Breast epithelium (tissue), 4 donors: ENCODE measurements at places on chromosomes 11 and 22. TPM values are rescaled to one million over a fixed set of nuclear protein-coding genes. Genes with fewer than 3 reads are reported as not detected.

- H3K4me3 ChIP-seq = no peak overlapping the region
- no peak for DNase-seq
- H3K27ac ChIP-seq = peak overlapping the region; percentile 8
- peaks cover 15% of the 10 kb centered on the region for H3K4me1 ChIP-seq
These were observed 4.3 kb downstream of the POLD4 start for GRCh38 chr11:67349036-67349435.

DNA sequence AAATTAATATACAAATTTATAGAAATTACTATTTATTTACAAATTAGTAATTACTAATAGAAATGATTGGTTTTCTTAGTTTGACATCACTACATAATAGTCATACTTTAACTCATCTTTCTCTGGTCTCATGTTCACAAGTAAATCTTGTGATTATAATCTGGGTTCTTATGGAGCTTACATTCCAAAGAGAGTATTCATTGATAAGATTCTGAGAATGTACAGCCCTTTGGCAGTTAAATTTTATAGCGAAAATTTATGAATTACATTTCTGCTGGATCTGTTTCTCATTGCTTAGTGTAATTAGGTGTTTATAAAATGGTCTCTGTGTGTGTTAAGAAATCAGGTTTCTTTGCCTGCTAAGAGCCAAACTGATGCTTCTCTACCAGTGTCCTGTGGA lies 175.2 kb downstream of the TMEM135 start:
- H3K36me3 ChIP-seq = no peaks in the 10 kb centered on the region
- no peaks in the 10 kb centered on the region for H3K4me1 ChIP-seq
- H3K4me3 ChIP-seq = no peak overlapping the region
- H3K27me3 ChIP-seq = no peaks in the 10 kb centered on the region
- H3K27ac ChIP-seq = no peak overlapping the region
- no peak for DNase-seq

- H3K36me3 ChIP-seq = no peaks in the 10 kb centered on the region
- H3K27me3 ChIP-seq = no peaks in the 10 kb centered on the region
- H3K4me3 ChIP-seq = no peak overlapping the region
- no peak for DNase-seq
- no peaks in the 10 kb centered on the region for H3K4me1 ChIP-seq
- H3K27ac ChIP-seq = peak overlapping the region; percentile 52
These were observed 562.3 kb downstream of the NTM start for GRCh38 chr11:131932584-131933325.

DNA sequence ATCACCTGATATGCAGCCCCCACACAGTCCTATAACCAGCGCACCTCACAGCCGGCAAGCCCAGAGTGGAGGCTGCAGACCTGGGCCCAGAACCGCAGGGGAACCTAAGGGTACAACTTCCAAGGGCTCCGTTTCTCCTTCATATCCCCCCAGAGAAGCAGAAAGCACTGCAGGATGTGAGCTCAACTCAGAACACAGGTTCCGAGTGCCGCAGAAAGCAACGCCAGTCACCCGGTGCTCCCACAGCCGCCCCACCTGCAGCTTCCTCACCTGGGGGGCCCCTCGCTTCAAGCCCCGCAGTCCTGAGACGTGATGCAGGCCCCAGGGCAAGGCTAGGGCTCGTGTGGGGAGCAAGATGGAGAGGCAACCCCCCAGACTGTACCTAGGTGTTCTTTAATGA lies 2.5 kb downstream of the TSSK2 start:
- H3K27ac ChIP-seq = no peak overlapping the region
- peaks cover 13% of the 10 kb centered on the region for H3K36me3 ChIP-seq
- H3K27me3 ChIP-seq = no peaks in the 10 kb centered on the region
- H3K4me1 ChIP-seq = no peaks in the 10 kb centered on the region

DNA sequence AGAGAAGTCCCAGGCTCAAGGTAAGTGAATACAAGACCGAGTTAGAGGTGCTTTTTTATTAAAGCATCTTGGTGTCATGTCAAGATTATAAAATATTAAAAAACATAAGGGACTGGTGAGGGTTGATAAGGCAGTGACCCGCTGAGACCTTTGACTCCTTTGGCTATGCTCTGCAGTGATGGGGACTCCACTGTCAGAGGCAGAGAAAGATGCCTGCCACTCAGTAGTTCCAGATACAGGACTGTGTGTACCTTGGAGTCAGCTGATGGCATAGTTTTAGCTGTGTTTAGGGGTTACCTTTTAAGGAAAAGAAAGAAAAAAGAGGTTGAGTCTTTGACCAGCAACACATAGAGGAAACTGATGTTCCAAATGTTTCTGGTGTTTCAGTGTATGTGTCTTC lies 40.8 kb downstream of the SHISA8 start:
- no peaks in the 10 kb centered on the region for H3K36me3 ChIP-seq
- H3K4me3 ChIP-seq = no peak overlapping the region
- H3K27ac ChIP-seq = no peak overlapping the region
- no peak for DNase-seq
- no peaks in the 10 kb centered on the region for H3K27me3 ChIP-seq
- H3K4me1 ChIP-seq = no peaks in the 10 kb centered on the region

DNA sequence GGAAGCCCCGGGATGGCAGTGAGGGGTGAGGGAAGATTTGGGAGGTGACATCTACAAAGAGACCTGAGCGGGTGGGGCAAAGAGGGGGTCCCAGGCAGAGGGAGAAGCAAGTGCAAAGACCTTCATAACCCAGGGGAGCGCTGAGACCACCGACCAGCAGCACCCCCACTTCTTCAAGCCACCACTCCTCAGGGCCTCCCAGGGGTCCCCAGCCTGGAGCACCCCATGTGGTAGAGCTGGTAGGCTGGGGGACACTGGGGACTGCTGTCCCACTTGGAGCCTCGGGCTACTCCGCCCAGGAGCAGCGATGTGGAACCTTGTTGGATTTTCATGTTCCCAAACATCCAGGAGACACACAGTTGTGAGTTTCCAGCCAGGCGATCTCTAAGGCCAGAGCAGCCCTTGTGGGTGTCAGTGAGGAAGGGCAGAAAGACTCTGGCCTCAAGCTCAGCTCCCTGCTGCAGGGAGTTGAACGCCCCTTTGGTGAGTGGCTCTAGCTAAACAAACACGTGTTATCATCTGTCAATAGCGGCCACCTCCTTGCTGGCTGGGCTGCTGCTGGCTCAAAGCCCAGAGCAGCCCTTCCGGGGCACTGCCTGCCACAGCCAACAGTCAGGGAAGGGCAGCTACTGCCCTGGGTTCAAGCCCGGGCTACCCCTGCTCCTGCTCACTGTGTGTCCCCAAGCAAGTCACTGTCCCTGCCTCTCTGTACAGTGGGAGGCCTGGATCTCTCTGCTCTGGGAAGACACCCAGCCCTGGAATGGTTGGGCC lies 25.7 kb upstream of the CHKA start:
- H3K27ac ChIP-seq = peak overlapping the region; percentile 89
- H3K27me3 ChIP-seq = no peaks in the 10 kb centered on the region
- no peak overlapping the region for H3K4me3 ChIP-seq
- DNase-seq = no peak
- no peaks in the 10 kb centered on the region for H3K36me3 ChIP-seq

The MS4A4A gene
- 174 TPM for total RNA-seq

The PLAAT4 gene
- total RNA-seq = 13.9 TPM

GRCh38 chr11:23585416-23586104 lies 725.3 kb upstream of the CCDC179 start:
- H3K36me3 ChIP-seq = no peaks in the 10 kb centered on the region
- no peak overlapping the region for H3K4me3 ChIP-seq

DNA sequence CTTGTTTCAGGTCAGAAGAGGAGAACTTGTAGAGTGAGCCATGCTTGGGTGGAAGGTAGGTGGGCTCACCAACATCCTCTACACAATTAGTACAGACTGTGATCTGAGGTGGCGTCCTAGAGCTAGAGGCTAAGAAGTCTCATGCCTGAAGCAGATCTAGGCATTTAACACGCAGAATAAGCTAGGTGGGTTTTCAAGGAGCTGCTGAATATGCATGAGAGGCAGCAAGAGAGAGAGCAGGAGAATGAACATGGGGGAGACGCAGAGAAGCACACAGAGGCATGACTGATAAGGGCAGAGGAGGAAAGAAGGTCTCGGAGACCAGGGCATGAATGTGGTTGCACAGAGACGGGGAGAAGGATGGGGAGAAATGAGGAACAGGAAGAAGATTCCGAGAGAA lies 36.8 kb upstream of the JAM3 start:
- no peaks in the 10 kb centered on the region for H3K4me1 ChIP-seq
- H3K27ac ChIP-seq = no peak overlapping the region
- no peak overlapping the region for H3K4me3 ChIP-seq
- peaks cover 3% of the 10 kb centered on the region for H3K27me3 ChIP-seq
- no peak for DNase-seq

- H3K4me1 ChIP-seq = peaks cover 7% of the 10 kb centered on the region
- no peaks in the 10 kb centered on the region for H3K36me3 ChIP-seq
- H3K27me3 ChIP-seq = no peaks in the 10 kb centered on the region
- DNase-seq = no peak
These were observed 21.6 kb upstream of the ADORA2A start for GRCh38 chr22:24405631-24406321.

The POU2AF3 gene
- total RNA-seq = 1.4 TPM

The CAVIN3 gene
- total RNA-seq = 53.1 TPM

The MYOD1 gene
- total RNA-seq = not detected

- H3K4me3 ChIP-seq = no peak overlapping the region
- no peak for DNase-seq
- H3K4me1 ChIP-seq = no peaks in the 10 kb centered on the region
- no peaks in the 10 kb centered on the region for H3K36me3 ChIP-seq
These were observed 62.0 kb upstream of the NECTIN1 start for GRCh38 chr11:119791047-119791446.

The SNX32 gene
- total RNA-seq = 0.15 TPM

- H3K4me1 ChIP-seq = no peaks in the 10 kb centered on the region
- no peaks in the 10 kb centered on the region for H3K36me3 ChIP-seq
- H3K27ac ChIP-seq = no peak overlapping the region
- no peak for DNase-seq
These were observed 2.9 kb downstream of the PIDD1 start for GRCh38 chr11:802018-802617.

DNA sequence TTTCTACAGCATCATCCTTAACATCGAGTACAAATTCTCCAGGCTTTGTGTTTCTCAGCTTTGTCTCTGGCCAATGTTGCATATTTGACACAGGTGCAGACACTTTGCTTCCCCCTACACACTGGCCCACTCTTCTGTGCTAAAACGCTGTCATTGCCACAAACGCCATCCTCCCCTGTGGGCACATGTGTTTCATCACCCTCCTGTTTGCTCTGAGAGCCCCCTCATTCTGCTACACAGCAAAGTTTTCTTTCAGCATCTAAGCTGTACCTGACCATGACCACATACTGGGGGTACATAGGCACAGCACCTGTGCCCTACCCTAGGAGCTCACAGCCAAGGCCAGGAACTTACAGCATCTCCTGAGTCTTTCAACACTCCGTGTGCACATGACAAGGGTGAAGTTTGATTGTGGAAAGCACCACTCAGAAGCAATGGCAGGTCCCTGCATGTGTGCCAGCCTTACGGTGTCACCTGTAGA lies 7.9 kb upstream of the IGLL5 start:
- H3K4me3 ChIP-seq = no peak overlapping the region
- H3K27me3 ChIP-seq = no peaks in the 10 kb centered on the region
- no peaks in the 10 kb centered on the region for H3K36me3 ChIP-seq
- H3K4me1 ChIP-seq = no peaks in the 10 kb centered on the region

DNA sequence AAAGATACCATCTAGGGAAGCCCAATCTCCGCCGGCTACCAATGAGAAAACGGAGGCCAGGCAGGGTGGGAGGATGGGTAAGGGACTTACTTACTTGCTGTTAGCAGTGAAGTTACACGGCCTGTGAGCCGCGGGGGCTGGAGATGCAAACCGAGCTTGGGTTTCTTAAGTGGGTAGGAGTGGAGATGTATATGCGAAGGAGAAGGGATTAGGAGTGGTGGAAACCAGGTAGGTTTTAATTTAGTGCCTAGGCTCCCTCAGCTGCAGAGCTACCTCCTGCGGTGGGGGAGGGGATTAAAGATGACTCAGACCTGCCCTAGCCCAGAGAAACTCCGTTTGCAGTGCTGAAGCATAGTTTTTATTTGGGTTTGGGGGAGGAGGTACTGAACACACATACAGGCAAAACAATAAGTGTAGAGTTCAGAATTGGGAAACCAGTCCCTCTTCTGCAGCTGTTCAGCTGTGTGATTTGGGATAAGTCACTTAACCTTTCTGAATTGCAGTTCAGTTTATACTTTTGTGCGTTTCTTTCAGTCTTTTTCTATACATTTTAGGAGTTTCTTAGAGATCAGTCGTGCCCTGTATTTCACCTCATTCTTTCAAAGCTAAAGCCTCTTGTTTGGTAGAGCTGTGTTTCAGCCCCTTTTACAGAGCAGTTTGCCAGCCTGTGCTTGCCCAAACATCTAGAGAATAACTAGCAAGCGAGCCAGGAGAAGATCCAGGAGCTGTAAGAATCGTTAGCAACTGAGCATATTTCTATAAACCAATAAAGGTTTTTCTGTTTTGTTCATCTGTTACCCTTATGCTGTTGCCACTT lies 596 bp upstream of the TNRC6B start:
- no peaks in the 10 kb centered on the region for H3K27me3 ChIP-seq
- peak overlapping the region; percentile 72 for H3K27ac ChIP-seq
- H3K36me3 ChIP-seq = no peaks in the 10 kb centered on the region

DNA sequence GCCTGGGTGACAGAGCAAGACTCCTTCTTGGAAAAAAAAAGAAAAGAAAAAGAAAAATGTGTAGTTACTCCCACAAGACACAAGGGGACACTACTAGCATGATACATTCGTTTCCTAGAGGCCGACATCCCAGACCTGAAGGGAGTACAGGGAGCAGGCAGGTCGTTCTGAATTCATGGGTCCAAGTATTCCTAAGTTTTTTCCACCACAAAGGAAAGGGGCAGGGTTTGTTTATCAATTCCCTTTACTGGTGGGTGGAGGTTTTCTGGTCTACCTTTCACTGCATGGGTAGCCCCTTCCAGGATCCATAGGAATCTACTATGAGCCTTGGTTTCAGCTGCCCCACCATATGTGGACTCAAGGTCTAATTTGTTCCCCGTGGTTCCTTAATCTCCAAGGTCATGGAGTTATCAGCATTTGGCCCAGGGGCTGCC lies 11.8 kb downstream of the TIGD3 start:
- H3K27ac ChIP-seq = no peak overlapping the region
- no peaks in the 10 kb centered on the region for H3K36me3 ChIP-seq
- no peaks in the 10 kb centered on the region for H3K4me1 ChIP-seq
- DNase-seq = peak; percentile 41
- no peaks in the 10 kb centered on the region for H3K27me3 ChIP-seq

DNA sequence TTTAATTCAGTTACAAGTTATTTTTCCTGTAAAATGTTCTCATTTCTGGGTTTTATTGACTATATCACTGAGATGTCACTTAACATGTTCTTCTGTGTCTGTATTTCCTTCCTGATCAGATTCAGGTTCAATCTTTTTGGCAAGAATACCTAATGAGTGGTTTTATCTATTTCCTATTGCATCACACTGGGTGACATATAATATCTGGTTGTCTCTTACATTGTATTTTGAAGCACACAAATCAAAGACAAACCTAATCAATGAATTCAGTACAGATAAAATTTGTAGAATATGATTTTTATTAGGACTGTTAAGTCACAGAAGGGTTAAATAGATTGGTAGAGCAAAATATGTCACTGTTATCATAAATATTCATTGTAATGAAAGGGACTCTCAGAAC lies 60.4 kb downstream of the BCL2L13 start:
- DNase-seq = no peak
- H3K27ac ChIP-seq = no peak overlapping the region

- no peaks in the 10 kb centered on the region for H3K4me1 ChIP-seq
- no peak for DNase-seq
- no peaks in the 10 kb centered on the region for H3K36me3 ChIP-seq
- H3K27me3 ChIP-seq = no peaks in the 10 kb centered on the region
These were observed 90.7 kb downstream of the RTL6 start for GRCh38 chr22:44407171-44407986.

GRCh38 chr22:37202001-37202555 lies 10.2 kb downstream of the SSTR3 start:
- H3K36me3 ChIP-seq = no peaks in the 10 kb centered on the region
- H3K4me1 ChIP-seq = peaks cover 13% of the 10 kb centered on the region
- H3K27ac ChIP-seq = no peak overlapping the region
- DNase-seq = peak; percentile 30
- no peak overlapping the region for H3K4me3 ChIP-seq
